Activated CD4-positive, alpha-beta T cell treated with anti-CD3 and anti-CD28 coated beads, Interleukin-2, Interleukin-6, amounts not matched to agents 100 ng/mL and 50 ng/mL, durations not matched to agents 16 hours and 8 hours (primary cell): ENCODE measurements at places on chromosomes 11 and 22.

DNA sequence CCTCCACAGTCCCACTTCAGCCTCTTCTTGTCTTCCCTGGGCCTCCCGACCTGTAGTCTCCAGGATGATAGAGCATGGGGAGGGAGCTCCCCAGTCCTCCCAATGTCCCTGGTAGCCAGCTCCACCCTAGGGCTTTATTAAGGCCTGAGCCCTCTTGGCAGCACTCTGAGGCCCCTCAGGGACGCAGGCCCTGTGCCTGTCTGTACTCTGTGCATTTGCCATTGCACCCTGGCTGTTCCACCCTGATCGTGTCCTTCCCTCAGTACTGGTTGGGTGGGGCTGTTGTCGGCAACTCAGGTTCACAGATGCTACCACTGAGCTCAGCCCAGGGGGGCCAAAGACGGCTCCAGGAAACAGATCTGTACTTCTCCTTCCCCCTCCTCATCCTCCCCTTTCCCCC, 7.2 kb downstream of the SSTR3 start:
- no peak for DNase-seq

GRCh38 chr11:121268581-121268980, 24.0 kb upstream of the SC5D start:
- DNase-seq, result no peak

- DNase-seq, result no peak
Measured at GRCh38 chr11:88861618-88862017, 204.2 kb downstream of the GRM5 start.

DNA sequence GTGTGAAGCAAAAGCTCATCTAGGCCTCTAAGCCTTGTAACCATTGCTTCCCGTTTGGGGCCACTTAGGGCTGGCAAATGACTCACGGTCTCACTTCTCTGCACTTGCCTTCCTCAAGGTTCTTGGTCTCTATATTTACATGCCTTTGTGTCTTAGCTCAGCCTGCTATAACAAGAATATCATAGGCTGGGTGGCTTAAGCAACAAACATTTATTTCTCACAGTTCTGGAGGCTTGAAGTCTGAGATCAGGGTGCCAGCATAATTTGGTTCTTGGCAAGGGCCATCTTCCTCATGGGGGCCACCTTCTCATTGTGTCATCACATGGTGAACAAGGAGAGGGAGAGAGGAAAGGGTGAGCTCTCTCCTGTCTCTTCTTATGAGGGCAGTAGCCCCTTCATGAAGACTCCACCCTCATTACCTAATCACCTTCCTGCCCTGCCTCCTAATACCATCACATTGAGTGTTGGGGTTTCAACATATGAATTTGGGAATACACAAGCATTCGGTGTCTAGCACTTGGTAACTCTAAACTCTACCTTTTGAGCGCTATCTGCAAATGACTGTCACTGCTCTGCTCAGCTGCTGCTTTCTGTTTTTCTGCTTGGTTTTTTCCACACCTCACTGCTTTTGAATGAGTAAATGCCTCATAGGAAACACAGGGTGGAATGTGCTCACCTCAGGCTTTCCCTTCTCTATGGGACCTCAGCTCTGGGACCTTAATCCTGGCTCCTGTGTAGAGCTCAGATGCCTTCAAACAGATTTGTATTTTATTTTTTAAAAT, 16.2 kb upstream of the ME3 start:
- peak; percentile 57 for DNase-seq

GRCh38 chr11:20047006-20047768, 113.1 kb downstream of the DBX1 start:
- no peak for DNase-seq

- DNase-seq, result peak; percentile 65
Measured at GRCh38 chr22:49767355-49768062, 60.2 kb downstream of the BRD1 start.

DNA sequence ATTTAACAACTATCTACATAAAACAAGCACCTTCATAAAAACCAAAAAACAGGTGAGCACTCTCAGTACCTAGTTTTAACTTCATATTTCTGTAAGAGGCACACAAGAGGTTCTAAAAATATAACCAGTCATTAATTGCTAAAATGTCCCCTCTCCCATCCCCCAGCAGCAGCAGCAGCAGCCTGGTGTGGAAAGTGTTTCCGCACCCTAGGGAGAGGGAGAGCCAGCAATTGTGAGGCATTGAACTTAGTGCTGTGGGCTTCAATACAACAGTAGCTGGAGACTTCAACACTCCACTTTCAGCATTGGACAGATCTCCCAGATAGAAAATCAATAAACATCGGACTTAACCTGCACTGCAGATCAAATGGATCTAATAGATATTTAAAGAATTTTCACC, 1158.5 kb downstream of the JRKL start:
- no peak for DNase-seq

GRCh38 chr11:1759851-1760220, 3.9 kb downstream of the CTSD start:
- no peak for DNase-seq
